ENCODE measurements at places on chromosomes 3 and 15. TPM values are rescaled to one million over a fixed set of nuclear protein-coding genes. Genes with fewer than 3 reads are reported as not detected.

DNA sequence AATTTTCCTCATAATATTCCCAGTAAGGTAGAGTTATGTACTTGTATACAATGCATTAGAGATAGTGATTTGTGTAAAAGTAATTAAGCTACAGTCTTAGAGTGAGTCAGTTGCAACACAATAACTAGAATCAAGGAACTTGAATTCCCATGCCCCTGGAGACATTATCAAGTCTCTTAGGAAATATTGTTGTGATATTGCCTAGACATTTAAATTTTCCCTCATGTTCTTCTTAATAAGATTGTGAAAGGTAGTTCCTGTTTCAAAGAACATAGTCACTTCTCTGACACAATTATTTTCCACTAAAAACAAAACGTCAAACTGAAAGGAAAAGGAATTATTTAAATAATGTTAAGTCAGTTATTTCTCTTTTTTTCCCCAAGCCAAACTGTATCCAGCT, 13.0 kb upstream of the ATP1B3 start:
- H3K36me3 ChIP-seq = no peaks in the 10 kb centered on the region
- H3K4me3 ChIP-seq = no peak overlapping the region
- DNase-seq = no peak
- H3K4me1 ChIP-seq = no peaks in the 10 kb centered on the region
- peaks cover 4% of the 10 kb centered on the region for H3K27me3 ChIP-seq

DNA sequence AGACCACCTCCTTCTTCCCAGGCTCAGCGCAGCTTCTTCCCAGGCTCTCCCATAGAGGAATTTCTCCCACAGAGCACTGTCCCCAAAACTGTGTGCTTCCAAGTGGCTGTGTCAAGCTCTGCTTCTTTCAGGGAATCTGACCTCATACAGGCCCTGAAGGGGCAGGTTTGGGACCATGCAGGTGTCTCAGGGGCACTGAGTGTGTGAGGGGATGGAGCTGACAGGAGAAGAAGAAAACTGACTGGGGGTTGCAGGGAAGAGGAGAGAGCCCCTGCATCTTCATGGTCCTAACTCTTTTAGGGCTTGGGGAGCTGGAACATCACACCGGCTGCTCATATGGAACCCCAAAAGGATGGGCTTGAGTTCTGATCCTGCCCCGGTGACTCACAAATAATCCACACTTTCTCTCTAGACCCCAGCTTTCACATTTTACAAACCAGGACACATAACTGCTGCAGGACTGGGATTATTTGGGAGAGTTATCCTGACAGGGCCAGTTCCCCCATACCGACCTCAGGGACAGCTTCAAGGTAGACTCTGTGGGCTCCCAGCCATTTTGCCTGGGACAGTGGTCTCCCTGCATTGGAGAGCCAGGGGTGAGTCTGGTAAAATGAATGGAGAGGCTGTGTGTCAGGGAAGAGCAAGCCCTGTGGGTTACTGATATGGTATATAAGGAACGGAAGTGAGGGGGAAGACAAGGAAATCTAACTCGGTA, 316.1 kb downstream of the TLE3 start:
- no peaks in the 10 kb centered on the region for H3K36me3 ChIP-seq
- peaks cover 4% of the 10 kb centered on the region for H3K4me1 ChIP-seq
- peaks cover 18% of the 10 kb centered on the region for H3K27me3 ChIP-seq
- H3K4me3 ChIP-seq = no peak overlapping the region
- no peak for DNase-seq

DNA sequence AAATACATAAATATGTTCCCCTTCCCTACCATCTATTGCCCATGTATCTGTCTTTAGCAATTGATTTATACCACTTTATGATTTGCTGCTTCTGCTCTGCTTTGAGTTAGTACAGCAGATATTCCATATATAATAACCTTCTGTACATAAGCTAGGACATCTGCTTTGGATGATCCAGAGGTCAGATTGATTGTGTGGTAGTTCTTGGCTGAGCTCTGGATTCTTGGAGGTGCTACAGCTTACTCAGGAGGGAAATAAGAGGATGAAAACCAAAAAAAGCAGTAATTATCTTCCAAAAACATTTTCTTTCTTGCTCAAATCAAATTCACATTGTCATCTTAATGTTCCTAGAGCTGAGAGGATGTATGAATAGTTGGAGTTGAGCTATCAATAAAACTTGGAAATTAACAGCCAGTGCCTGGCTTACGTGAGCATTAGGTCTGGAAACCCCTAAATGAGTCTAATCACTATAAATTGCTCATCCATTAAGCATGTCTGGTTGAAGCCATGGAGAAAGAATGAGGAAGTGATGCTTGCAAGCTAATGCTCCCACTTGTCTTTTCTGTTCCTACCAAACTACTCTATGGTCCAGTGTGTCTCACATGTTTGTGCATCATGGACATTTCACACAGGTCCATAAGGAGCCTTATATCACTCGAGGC, 36.3 kb upstream of the TMEM42 start:
- H3K27ac ChIP-seq = no peak overlapping the region
- peaks cover 2% of the 10 kb centered on the region for H3K4me1 ChIP-seq
- peak; percentile 85 for DNase-seq
- no peaks in the 10 kb centered on the region for H3K27me3 ChIP-seq
- H3K36me3 ChIP-seq = 0 out of 2 replicates have a peak, but pooled peaks cover under 1% of the 10 kb centered on the region

GRCh38 chr3:39506863-39507262, 39.4 kb downstream of the MOBP start:
- H3K4me3 ChIP-seq = no peak overlapping the region
- H3K36me3 ChIP-seq = no peaks in the 10 kb centered on the region
- H3K27me3 ChIP-seq = peaks cover 9% of the 10 kb centered on the region
- H3K4me1 ChIP-seq = no peaks in the 10 kb centered on the region

The GOLGA6D gene
- not detected for total RNA-seq

The POPDC2 gene
- total RNA-seq = under 0.01 TPM

DNA sequence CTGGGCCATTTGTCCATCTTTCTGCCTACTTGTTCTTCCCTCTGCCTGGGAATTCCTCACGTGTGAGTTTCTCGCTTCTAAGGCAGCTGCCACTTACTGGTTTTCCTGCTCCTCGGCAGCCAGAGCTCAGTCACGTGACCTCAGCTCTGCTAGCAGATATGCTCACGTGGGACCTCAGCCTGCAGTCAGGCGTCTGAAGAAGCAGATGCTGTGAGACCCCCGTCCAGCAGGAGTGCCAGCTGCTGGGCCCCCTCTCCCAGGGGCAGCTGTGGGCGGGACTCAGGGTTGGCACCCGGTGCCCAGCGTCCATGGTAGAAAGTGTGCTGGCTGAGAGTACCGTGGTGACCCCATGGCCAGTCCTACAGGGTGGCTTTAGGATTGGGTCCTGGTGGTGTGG, 161.3 kb upstream of the TLE3 start:
- peaks cover 36% of the 10 kb centered on the region for H3K27me3 ChIP-seq
- no peaks in the 10 kb centered on the region for H3K36me3 ChIP-seq
- H3K4me1 ChIP-seq = peaks cover 2% of the 10 kb centered on the region
- peak; percentile 62 for DNase-seq
- H3K27ac ChIP-seq = no peak overlapping the region

DNA sequence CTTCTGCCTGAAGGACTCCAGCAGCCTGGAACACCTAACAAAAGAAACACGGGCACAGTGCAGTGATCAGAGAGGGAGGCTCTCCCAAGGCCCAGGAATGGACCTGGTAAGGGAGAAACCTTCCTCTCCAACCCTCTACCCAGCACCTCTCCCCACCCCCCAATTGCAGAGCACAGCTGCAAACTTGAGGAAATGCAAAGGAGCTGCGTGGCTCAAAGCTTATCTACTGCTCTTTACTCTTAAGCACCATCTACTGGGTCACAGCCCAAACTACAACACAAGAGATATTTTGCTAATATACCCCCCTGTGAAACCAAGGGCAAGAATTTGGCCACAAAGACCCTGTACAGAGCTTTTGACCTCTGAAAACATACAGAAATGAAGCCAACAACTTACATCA, 328.3 kb downstream of the OXSM start:
- no peak overlapping the region for H3K4me3 ChIP-seq
- no peak overlapping the region for H3K27ac ChIP-seq
- no peaks in the 10 kb centered on the region for H3K27me3 ChIP-seq
- H3K36me3 ChIP-seq = no peaks in the 10 kb centered on the region

The CCDC39 gene
- not detected for total RNA-seq

- peaks cover 62% of the 10 kb centered on the region for H3K27me3 ChIP-seq
- no peak overlapping the region for H3K4me3 ChIP-seq
- no peaks in the 10 kb centered on the region for H3K4me1 ChIP-seq
- DNase-seq = no peak
- no peak overlapping the region for H3K27ac ChIP-seq
These were observed 245.3 kb downstream of the RPLP1 start for GRCh38 chr15:69697916-69698315.

GRCh38 chr3:3666664-3667063, 132.6 kb upstream of the LRRN1 start:
- H3K4me1 ChIP-seq = no peaks in the 10 kb centered on the region
- H3K27me3 ChIP-seq = no peaks in the 10 kb centered on the region
- no peaks in the 10 kb centered on the region for H3K36me3 ChIP-seq
- no peak overlapping the region for H3K4me3 ChIP-seq

- H3K4me3 ChIP-seq = no peak overlapping the region
- H3K36me3 ChIP-seq = no peaks in the 10 kb centered on the region
- peaks cover 3% of the 10 kb centered on the region for H3K4me1 ChIP-seq
- no peak overlapping the region for H3K27ac ChIP-seq
- H3K27me3 ChIP-seq = peaks cover 78% of the 10 kb centered on the region
These were observed 2.0 kb downstream of the TRIM71 start for GRCh38 chr3:32819551-32820348.

The RTP3 gene
- not detected for total RNA-seq

GRCh38 chr15:78359041-78359808, 19.1 kb downstream of the CRABP1 start:
- H3K27me3 ChIP-seq = peaks cover 36% of the 10 kb centered on the region
- H3K4me1 ChIP-seq = no peaks in the 10 kb centered on the region
- H3K27ac ChIP-seq = no peak overlapping the region
- no peak overlapping the region for H3K4me3 ChIP-seq

The GOLGA8G gene
- not detected for total RNA-seq

DNA sequence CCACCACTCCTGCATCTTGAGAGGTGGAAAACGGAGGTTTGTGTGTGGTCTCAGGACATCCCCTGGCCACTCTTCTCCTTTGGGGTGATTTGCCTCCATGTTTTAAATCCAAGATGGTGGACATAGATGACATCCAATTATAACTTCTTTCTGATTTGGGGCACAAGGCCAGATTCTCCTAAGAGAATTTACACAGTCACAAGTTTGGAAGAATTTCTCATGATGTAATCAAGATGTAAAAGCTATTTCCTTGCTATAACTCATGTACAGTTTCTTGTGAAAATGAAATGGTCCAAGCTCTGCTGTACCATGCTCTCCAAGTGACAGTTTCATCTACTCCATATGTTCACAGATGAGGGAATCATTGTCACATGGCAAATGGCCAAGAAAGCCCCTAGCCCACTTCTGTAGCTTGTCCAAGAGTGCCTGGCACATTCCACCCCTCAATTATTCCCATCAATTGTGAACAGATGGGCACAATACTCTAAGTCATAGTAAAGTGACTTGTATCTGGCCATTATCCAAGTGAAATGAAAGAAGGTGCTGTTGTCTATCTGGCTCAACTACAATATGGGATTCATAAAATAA, 134.6 kb upstream of the ROPN1 start:
- no peaks in the 10 kb centered on the region for H3K36me3 ChIP-seq
- no peak for DNase-seq
- H3K4me1 ChIP-seq = 0 out of 2 replicates have a peak, but pooled peaks cover 2% of the 10 kb centered on the region
- H3K4me3 ChIP-seq = no peak overlapping the region
- H3K27me3 ChIP-seq = peaks cover 2% of the 10 kb centered on the region
- no peak overlapping the region for H3K27ac ChIP-seq

The SLC9C1 gene
- not detected for total RNA-seq

GRCh38 chr3:179589143-179589542, 15.3 kb downstream of the MRPL47 start:
- H3K4me3 ChIP-seq = no peak overlapping the region
- H3K36me3 ChIP-seq = peaks cover 31% of the 10 kb centered on the region
- DNase-seq = peak; percentile 73
- peaks cover 2% of the 10 kb centered on the region for H3K4me1 ChIP-seq

The ITIH4 gene
- total RNA-seq = 0.28 TPM

The EPHB3 gene
- 0.83 TPM for total RNA-seq

The IL12A gene
- 0.90 TPM for total RNA-seq

The FANCD2OS gene
- total RNA-seq = not detected

GRCh38 chr3:196617256-196617655, 22.2 kb upstream of the NRROS start:
- no peak for DNase-seq
- no peak overlapping the region for H3K4me3 ChIP-seq
- no peaks in the 10 kb centered on the region for H3K36me3 ChIP-seq
- no peaks in the 10 kb centered on the region for H3K27me3 ChIP-seq

DNA sequence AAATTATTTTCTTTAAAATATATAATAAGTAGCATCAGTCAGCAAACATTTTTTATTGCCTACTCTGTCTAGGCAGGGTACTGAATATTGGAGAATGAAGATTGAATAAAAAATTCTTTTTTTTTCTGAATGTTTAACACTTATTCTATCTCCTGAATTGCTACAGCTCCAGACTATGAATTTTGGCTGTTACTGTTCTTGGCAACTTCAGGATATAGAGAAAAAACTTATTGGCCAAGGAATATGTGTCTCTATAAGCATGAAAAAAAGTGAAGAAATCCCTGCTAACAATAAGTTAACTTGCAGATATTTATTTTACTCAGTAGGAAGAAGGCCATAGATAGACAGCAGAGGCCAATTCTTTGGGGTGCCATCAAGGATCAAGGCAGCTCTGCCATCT, 309.6 kb downstream of the RBMS3 start:
- H3K27me3 ChIP-seq = no peaks in the 10 kb centered on the region
- H3K36me3 ChIP-seq = no peaks in the 10 kb centered on the region
- no peaks in the 10 kb centered on the region for H3K4me1 ChIP-seq
- no peak overlapping the region for H3K4me3 ChIP-seq
- no peak for DNase-seq
- H3K27ac ChIP-seq = no peak overlapping the region

DNA sequence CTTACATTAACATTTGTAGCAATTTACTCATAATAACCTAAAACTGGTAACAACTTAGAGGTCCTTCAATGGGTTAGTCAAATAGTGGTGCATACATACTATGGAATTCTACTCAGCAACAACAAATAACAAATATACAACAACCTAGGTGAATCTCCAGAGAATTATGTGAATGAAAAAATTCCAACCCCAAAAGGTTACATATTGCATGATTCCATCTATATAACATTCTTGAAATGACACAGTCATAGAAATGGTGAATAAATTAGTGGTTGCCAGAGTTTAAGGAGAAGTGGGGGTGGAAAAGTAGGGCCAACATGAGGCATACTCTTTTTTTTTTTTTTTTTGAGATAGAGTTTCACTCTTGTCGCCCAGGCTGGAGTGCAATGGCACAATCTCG, 12.7 kb upstream of the SNTN start:
- no peaks in the 10 kb centered on the region for H3K4me1 ChIP-seq
- H3K27me3 ChIP-seq = peaks cover under 1% of the 10 kb centered on the region
- H3K27ac ChIP-seq = no peak overlapping the region
- H3K4me3 ChIP-seq = no peak overlapping the region
- DNase-seq = no peak

GRCh38 chr3:43855674-43856299, 165.0 kb downstream of the ABHD5 start:
- no peaks in the 10 kb centered on the region for H3K36me3 ChIP-seq
- no peak overlapping the region for H3K27ac ChIP-seq
- peaks cover 9% of the 10 kb centered on the region for H3K4me1 ChIP-seq
- peaks cover 2% of the 10 kb centered on the region for H3K27me3 ChIP-seq
- H3K4me3 ChIP-seq = no peak overlapping the region

The GANC gene
- total RNA-seq = 19.2 TPM

Data from IMR-90 (cell line).